ENCODE measurements at places on chromosomes 16 and 17. TPM values are rescaled to one million over a fixed set of nuclear protein-coding genes. Genes with fewer than 3 reads are reported as not detected.
A peak's percentile ranks its signal among the peaks of the same experiment; 100 is the strongest.

GNGT2 gene
- total RNA-seq = 8.1 TPM

RAD51C gene
- 36.8 TPM for total RNA-seq

SGF29 gene
- 34.1 TPM for total RNA-seq

GRCh38 chr17:7915611-7916384 is at the start of gene RNF227:
RNF227 (minus strand) TSS chr17:7916289; CDS start chr17:7916195, 94 bp downstream.
- H3K4me1 ChIP-seq = peaks cover 23% of the 10 kb centered on the region
- DNase-seq = peak; percentile 81
- H3K27ac ChIP-seq = peak within 1 kb of the TSS; percentile 87
- no peaks in the 10 kb centered on the region for H3K27me3 ChIP-seq

DNA sequence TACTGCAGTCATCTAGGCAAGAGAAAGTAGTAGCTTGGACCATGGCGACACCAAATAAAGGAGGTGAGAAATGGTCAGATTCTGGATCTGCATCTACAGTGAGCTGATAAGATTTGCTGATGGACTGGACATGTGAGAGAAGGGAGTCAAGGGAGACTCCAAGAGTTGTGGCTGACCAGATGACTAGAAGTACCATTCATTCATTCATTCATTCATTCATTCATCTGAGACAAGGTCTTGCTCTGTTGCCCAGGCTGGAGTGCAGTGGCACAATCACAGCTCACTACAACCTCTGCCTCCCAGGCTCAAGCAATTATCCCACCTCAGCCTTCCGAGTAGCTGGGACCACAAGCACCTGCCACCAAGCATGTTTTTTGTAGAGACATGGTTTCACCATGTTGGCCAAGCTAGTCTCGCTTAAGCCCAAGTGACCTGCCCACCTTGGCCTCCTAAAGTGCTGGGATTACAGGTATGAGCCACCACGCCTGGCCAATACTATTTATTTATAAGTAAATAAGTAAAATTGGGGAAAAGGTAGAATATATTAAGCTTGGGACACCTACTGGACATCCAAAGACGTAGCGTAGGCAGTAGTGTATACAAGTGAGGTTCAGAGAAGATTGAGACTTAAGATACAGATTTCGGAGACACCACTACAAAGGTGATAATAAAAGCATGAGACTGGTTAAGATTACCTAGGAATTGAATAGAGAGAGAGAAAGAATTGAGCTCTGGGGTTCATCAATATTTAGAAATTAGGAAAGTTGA is 15.7 kb upstream of the RNF43 start:
- no peak overlapping the region for H3K4me3 ChIP-seq
- H3K36me3 ChIP-seq = peaks cover 15% of the 10 kb centered on the region
- no peak for DNase-seq
- H3K27ac ChIP-seq = no peak overlapping the region

GRCh38 chr16:27701381-27701780 is 151.4 kb downstream of the KATNIP start:
- no peak overlapping the region for H3K4me3 ChIP-seq
- no peaks in the 10 kb centered on the region for H3K4me1 ChIP-seq
- DNase-seq = no peak
- no peak overlapping the region for H3K27ac ChIP-seq
- H3K36me3 ChIP-seq = peaks cover 52% of the 10 kb centered on the region

TP53TG3C gene
- total RNA-seq = not detected

GRCh38 chr16:82092711-82093110 is 57.7 kb downstream of the HSD17B2 start:
- H3K27ac ChIP-seq = no peak overlapping the region
- H3K36me3 ChIP-seq = no peaks in the 10 kb centered on the region
- H3K4me1 ChIP-seq = no peaks in the 10 kb centered on the region
- H3K27me3 ChIP-seq = peaks cover 13% of the 10 kb centered on the region
- DNase-seq = no peak

DNA sequence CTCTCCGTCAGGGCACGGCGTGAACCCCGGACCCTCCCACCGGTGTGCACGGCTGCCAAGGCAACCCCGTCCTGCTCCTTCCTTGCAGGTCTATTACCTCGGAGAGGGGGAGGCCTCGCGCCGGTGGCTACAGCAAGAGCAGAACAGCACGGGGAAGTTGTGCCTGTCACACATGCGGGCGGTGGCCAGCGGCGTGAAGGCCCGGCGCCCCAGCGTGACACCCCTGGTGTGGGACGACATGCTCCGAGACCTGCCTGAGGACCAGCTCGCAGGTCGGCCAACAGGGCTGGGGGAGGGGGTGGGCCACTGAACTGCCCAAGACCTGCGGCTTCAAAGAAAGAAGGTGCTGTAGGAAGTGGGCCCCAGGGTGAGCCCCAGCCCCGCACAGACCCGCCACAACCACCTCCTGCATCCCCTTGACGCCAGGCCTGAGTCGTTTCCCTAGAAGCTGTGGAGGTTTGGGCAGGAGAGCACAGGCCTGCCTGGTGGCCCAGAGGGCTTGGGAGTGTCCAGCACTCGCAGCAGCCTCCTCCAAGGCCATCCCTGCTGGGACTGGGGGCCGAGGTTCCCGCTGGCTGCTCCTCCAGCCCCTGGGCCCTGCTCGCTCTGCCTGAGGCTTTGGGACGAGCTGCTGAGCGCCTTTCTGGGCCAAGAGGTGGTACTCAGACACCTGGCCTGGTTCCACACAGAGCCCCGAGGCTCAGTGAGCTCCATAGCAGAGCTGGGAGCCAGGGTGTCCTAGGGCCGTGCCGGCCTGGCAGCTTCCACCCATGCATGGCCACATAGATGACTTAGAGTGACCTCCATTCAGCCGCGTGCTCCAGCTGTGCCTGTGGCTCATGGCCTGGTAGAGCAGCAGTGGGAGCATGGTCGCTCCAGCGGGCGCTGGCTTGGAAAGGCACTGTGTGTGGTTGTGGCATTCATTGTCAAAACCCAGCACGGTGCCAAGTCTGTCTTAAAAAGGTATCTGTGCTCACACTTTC is 14.7 kb downstream of the CYBC1 start:
- peaks cover 48% of the 10 kb centered on the region for H3K4me1 ChIP-seq
- H3K27ac ChIP-seq = peak overlapping the region; percentile 78
- DNase-seq = no peak
- peaks cover 24% of the 10 kb centered on the region for H3K36me3 ChIP-seq
- no peaks in the 10 kb centered on the region for H3K27me3 ChIP-seq
- no peak overlapping the region for H3K4me3 ChIP-seq

DNA sequence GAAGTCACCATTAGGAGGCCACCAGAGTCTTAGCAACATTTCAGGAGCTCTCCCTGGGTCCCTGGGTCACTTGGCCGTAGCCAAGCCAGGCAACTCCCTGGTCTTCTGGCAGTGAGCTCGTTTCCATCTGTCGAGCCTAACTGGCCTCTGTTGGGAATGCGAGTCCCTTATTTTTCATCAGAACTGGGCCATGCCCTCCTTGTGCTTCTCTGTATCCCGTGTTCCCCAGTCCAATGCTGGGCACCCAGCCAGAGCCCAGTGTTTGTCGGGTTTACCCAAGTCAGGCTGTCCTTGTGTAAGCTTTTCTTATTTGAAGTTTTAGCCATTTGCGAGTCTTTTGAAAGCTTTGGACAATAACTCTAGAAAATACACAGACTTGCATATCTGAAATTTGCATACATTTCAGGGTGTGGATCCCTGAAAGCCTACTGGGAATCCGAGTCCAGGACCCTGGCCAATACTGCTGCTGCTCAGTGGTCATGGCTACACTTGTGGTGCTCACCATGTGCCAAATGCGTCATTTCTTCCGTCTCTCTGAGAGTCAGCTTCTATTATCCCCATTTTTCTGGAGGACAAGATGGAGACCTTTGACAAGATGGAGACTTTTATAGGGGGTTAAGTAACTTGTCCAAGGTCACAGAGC is 81.6 kb upstream of the LGALS9 start:
- H3K27ac ChIP-seq = no peak overlapping the region
- peaks cover 42% of the 10 kb centered on the region for H3K4me1 ChIP-seq
- peaks cover 29% of the 10 kb centered on the region for H3K36me3 ChIP-seq
- no peak overlapping the region for H3K4me3 ChIP-seq
- DNase-seq = no peak

DNA sequence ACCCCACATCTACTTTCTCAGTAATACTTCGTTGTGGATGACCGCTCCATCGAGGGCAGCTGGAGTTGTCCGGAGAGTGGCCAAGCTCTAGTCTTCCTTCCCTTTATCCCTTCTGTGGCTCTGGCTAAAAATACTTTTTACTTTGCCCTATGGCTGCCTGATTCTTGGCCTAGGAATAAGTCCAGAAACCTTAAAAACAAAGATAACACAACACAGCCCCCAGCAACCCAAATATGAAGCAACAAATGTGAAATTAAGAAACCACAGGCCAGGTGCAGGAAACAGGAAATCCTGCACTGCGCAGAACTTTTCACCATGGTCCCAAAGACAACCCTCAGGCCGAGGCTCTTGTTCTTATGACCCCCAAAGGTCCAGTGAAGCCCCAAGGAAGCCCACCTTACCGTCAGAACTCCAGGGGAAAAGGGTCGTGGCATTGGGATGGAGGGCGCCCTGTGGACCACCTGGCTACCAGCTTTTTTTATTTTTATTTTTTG is 26.0 kb downstream of the TK2 start:
- peak overlapping the region; percentile 75 for H3K4me3 ChIP-seq
- H3K4me1 ChIP-seq = peaks cover 82% of the 10 kb centered on the region
- H3K27me3 ChIP-seq = no peaks in the 10 kb centered on the region
- DNase-seq = no peak

DNA sequence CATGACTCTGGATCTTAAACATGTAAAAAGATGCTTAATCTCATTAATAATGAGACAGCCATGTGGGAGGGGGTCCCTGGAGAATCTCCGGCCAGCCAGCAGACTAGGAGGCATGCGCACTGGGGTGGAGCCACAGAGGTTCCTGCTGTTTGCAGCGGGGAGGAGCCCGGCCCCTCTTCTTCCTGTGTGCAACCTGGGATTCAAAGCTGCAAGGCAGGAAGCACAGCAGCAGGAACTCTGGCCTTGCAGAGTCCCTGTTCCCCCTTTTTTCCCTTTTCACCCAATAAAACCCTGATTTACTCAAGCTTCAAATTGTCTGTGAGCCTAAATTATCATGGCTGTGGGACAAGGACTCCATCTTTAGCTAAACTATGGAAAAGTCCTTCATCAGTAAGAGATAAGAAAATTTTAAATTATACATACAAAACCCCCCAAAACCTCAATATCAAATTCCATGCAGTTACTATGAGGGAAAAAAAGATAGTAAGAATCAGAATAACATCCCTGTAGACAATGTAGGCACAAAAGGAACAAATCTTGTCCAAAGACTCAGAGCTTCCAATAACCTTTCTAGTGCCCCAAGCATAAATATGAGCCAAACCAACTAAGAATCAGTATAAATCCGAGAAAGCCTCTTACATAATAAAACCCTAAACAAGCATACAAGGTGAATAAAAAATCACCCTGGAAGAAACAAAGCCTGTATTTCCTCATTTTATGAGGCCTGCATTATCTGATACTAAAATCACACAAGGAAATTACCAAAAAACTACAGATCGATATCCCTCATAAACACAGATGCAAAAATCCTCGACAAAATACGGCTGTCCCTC is 12.1 kb downstream of the CFDP1 start:
- no peak overlapping the region for H3K27ac ChIP-seq
- DNase-seq = no peak
- H3K4me1 ChIP-seq = peaks cover 17% of the 10 kb centered on the region
- no peak overlapping the region for H3K4me3 ChIP-seq
- H3K27me3 ChIP-seq = no peaks in the 10 kb centered on the region
- no peaks in the 10 kb centered on the region for H3K36me3 ChIP-seq

GRCh38 chr16:20774703-20775362 is 11.0 kb downstream of the ACSM3 start:
- no peaks in the 10 kb centered on the region for H3K27me3 ChIP-seq
- no peaks in the 10 kb centered on the region for H3K4me1 ChIP-seq
- H3K4me3 ChIP-seq = no peak overlapping the region

CBFA2T3 gene
- total RNA-seq = 63.3 TPM

DNA sequence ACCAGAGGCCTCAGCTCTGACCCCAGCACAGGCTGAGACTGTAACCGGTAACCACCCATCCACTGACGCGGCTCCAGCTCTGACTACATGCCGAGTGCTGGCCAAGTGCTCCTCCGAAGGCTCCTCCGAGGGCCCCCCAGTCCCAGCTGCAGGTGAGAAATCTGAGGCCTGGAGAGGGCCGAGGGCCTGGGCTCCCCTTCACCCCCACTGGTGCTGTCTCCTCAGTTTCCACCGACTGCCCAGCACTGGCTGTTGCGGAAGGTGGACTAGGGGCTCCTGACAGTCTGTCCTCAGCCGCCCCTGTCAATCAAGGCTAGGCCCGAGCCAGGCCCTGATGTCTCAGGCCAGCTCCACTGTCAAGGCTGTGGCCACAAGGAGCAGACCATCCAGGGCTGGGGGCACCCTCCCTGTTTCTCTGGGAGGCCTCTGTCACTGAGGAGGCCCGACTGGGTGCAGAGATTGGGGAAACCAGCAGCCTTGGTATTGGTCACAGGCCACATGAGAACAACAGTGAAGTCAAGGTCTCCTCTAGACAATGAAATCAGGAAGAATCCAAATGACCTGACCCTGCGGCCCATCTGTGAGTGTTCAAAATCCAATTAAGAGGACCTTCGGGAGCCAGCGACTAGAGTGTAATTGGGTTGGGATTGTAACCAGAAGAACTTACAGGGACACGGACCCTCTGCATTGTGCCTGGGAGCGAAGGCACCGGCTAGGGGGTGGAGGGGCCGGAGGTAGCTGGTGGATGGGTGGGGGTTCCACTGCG is 5.1 kb downstream of the TMEM235 start:
- H3K4me3 ChIP-seq = no peak overlapping the region
- H3K27me3 ChIP-seq = peaks cover 10% of the 10 kb centered on the region
- H3K27ac ChIP-seq = no peak overlapping the region
- H3K4me1 ChIP-seq = peaks cover 26% of the 10 kb centered on the region
- no peak for DNase-seq
- no peaks in the 10 kb centered on the region for H3K36me3 ChIP-seq

GRCh38 chr16:22887445-22887844 is 73.5 kb downstream of the HS3ST2 start:
- H3K27me3 ChIP-seq = no peaks in the 10 kb centered on the region
- no peak for DNase-seq
- no peak overlapping the region for H3K27ac ChIP-seq
- H3K36me3 ChIP-seq = no peaks in the 10 kb centered on the region
- no peak overlapping the region for H3K4me3 ChIP-seq

IRX6 gene
- total RNA-seq = 0.18 TPM

KRT25 gene
- total RNA-seq = not detected

MFAP4 gene
- total RNA-seq = not detected

DNA sequence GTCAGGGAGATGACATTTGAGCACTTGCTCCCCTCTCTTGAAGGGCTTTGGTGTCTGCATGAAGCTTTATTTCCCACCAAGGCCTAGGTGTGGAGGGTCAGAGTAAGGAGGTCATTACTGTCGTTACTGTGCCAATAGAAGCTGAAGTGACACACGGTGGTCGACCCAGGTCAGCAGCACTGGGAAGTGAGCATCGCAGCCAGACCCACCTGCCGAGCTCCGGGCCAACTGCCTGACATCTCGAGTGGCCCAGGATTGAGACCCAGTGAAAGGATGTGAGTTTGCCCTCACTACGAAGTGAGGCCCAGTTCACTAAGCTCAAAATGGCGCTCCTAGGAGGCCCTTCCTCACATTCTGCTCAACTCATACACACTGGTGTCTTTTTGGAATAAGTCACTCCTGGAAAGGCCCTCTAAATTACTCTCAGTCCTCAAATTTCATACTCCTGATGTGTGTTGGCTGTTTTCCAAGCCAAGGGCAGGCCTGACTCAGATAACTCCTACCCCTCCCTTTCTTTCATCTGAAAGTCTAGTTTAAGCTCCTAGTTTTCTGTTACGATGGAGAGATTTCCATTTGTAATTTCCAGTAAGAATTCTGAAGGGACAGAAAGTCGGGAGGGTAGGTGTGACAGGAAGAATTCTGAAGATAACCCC is 200.4 kb downstream of the LGALS9B start:
- H3K27ac ChIP-seq = no peak overlapping the region
- H3K4me3 ChIP-seq = no peak overlapping the region
- no peaks in the 10 kb centered on the region for H3K27me3 ChIP-seq
- peaks cover 6% of the 10 kb centered on the region for H3K4me1 ChIP-seq
- no peak for DNase-seq

NTN3 gene
- not detected for total RNA-seq

Measured in activated B cell treated with CpG ODN at 0.5 μM for 24 hours (primary cell).